ENCODE measurements at places on chromosomes 1 and 21. TPM values are rescaled to one million over a fixed set of nuclear protein-coding genes. Genes with fewer than 3 reads are reported as not detected.

- H3K4me1 ChIP-seq = peaks cover 12% of the 10 kb centered on the region
- H3K27me3 ChIP-seq = no peaks in the 10 kb centered on the region
- no peaks in the 10 kb centered on the region for H3K36me3 ChIP-seq
Observed at GRCh38 chr21:40680311-40680710, 166.6 kb downstream of the DSCAM start.

DNA sequence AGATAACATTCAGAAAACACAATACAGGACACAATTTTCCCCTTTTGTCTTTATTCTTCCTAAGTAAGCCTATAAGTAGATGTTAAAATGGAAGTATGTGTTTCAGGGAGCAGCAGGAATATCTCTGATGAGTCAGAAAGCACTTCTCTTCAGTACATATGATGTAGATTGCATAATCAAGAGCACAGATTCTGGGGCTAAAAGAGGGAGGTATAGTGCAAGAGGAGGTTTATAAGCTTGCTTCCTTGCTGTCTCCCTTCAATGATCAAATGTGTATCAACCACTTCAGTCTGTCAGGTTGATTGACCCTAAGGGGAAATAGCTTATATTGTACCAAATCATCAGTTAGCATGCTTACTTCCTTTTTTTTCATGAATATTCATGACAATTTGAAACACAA lies 822.8 kb downstream of the BRINP3 start:
- H3K27me3 ChIP-seq = no peaks in the 10 kb centered on the region
- DNase-seq = no peak
- no peaks in the 10 kb centered on the region for H3K4me1 ChIP-seq
- H3K4me3 ChIP-seq = no peak overlapping the region

DNA sequence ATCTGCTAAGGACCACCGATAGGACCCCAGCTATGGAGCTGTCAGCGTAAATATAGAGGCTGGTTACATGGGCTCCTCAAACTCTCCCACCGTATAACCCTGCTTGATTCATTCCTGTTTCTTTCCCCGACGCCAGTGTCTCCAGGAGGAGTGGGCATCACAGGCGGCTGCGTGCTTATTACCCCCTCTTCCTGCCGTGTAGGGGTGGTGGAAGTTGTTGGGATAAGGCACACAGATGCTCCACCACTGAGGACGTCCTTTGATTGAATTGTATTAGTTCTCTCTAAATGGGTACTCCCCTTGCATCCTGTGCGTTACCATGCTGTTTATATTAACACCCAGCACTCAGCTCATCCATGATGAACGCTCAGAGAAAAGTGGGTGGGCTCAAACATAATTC lies 104.6 kb downstream of the ZBTB18 start:
- no peaks in the 10 kb centered on the region for H3K36me3 ChIP-seq
- DNase-seq = no peak
- no peak overlapping the region for H3K4me3 ChIP-seq
- no peak overlapping the region for H3K27ac ChIP-seq
- peaks cover 15% of the 10 kb centered on the region for H3K4me1 ChIP-seq

DNA sequence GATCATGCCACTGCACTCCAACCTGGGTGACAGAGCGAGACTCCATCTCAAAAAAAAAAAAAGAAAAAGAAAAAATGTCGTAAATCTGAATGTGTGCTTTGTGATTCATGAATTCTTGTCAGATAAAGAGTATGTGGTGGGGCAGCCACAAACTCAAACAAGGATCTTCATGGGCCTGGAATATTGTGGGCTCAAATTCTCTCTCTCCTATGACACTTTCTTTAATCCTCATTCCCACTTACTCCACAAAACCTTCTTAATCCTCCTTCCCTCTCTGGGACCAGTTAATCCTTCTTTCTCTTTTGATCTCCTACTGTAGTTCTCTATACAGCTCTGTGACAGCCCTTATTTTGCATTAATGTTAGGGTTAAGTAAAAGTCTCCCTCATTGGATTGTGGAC lies 112.3 kb downstream of the AK5 start:
- H3K27ac ChIP-seq = no peak overlapping the region
- no peaks in the 10 kb centered on the region for H3K27me3 ChIP-seq
- no peak overlapping the region for H3K4me3 ChIP-seq
- H3K36me3 ChIP-seq = peaks cover 4% of the 10 kb centered on the region
- no peak for DNase-seq

The TLCD4 gene
- total RNA-seq = 17.7 TPM

The FCRLA gene
- 0.22 TPM for total RNA-seq

The ENSA gene
- 185 TPM for total RNA-seq

Measured in type B pancreatic cell (in vitro differentiated cells).